ENCODE measurements at places on chromosomes 16 and 17. TPM values are rescaled to one million over a fixed set of nuclear protein-coding genes. Genes with fewer than 3 reads are reported as not detected.

KRTAP1-1 gene
- total RNA-seq = 2.4 TPM

PRR29 gene
- 0.88 TPM for total RNA-seq

DNA sequence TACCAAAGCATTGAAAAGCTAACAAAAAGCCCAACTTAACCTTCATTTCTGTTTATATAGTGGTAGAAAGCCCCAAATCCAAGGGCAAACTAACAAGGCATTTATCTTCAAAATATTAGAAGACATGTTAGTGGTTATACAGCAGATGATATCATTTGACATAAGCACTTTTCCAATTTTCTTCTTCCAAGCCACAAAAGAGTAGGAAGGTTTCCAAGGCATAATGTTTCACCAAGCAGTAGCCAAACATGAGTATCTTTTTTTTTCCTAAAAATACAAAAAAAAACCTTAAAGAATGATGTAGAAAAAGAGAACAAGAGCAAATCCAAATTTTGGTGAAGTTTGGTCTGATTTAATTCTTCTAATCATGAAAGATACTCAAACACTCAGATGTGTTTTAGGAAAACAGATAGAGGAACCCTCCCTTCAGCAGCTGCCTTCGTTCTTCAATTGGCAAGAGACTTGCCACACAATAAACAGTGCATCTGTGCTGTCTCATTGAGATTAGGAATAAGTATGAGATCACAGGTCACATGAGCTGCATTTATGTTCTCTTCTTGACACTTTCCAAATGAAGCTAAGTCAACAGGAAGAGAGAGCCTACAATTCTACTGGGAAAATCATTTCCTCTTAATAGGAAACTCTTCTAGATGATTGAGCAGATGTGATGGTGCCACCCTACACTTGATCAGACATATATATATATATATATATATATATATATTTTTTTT is 106.7 kb downstream of the TTC19 start:
- DNase-seq = peak; percentile 84

DNA sequence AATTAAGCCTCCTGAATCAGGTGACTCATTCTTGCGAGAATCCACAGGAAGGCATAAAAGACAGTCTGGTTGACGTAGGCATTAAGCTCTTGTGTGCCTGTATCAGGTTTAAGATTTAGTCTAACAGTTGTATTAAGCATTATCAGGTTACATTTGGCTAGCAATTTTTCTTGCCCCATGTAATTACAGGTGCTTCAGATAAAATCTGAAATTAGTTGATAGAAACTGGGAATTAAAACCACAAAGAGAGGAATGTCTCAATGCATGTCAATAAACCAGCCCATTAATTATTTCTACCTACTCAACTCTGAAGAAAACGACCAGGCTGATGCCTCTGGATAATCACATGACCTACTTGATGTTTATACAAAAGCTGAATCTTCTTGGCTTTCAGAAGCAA is 217.2 kb downstream of the CA10 start:
- no peak for DNase-seq

DNA sequence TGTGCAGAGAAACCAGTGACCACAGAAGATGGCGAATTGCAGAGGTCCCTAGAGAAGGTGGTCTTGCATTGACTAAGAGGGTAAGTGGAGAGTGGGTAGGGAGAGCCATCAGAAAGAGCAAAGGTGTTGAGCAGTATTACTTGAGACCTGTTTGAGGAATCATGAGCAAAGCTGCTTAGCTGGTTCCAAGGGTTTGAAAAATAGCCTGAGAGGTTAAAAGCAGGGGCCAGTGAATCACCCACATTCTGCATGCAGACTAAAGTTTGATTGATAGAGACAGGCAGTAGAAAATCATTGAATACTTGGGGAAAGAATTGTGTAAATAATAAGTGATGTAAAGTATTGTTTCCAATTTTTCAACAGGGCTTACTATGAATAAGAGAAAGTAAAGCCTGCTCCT is 34.0 kb upstream of the KCNJ16 start:
- DNase-seq = no peak

GRCh38 chr17:18361837-18362697 is 1.3 kb downstream of the SHMT1 start:
- no peak for DNase-seq

- DNase-seq = no peak
Observed at GRCh38 chr16:57069053-57069452, 23.3 kb upstream of the CPNE2 start.

DNA sequence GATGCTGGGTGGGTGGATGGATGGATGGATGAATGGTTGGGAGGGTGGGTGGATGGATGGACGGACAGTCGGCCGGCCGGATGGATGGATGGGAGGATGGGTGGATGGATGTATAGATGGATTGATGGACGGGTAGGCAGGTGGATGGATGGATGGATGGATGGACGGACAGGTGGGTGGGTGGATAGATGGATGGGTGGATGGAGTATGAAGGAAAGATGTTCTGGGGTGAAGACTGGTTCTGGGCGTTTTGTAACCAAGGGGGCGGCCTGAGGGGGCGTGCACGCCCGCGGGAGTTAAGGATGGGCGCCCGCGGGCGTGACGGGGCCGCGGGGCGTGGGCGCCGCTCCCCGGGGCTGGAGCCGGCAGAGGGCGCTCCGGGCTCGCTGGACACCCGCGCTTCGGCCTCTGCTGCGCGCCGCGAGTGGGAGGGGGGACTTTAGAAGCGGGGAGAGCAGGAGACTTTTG is at the start of gene NECAB2:
Gene NECAB2 (plus strand): TSS at position 407 of the 468 bp plus-strand sequence. CDS start 405 bp downstream, outside the sequence.
- peak; percentile 99 for DNase-seq

DNA sequence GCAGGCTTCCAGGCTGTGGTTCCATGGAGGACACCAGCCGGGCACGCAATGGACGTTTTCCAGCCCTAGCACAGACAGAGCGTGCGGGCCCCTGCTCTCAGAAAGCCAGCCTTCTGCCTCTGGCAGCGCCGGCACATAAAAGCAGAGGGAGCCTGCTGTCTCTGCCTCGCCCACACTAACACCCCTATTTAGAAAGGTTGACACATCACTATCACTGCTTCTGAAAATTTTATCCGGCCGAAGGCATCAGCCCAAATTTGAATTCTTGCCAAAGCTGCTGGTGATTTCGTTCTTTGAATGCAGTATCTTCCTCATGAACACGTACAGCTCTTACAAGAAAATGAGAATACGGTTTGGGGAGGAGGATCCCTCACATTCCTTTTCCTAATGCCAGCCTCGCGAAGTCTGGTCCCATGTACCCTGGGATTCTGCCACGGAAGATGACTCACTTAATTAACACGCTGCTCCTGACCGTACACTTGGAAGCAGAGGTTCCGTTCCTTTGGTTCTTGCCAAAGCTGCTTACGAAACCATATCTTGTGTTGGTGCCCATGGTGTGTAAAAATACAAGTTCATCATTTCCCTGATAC is 1.3 kb upstream of the RAB11FIP3 start:
- peak; percentile 99 for DNase-seq

- no peak for DNase-seq
Observed at GRCh38 chr16:63690961-63691360, 1430.9 kb downstream of the CDH11 start.

GRCh38 chr17:42179911-42180410 is 981 bp downstream of the KCNH4 start:
- DNase-seq = peak; percentile 95

All from osteoblast (primary cell).